ENCODE measurements at places on chromosomes 16 and 17.

- no peak for DNase-seq
Observed at GRCh38 chr17:66338937-66339336, 36.5 kb downstream of the PRKCA start.

- DNase-seq: no peak
Observed at GRCh38 chr17:58521680-58522079, 7.2 kb upstream of the MTMR4 start.

- no peak for DNase-seq
Observed at GRCh38 chr17:17359271-17359670, 56.1 kb downstream of the NT5M start.

DNA sequence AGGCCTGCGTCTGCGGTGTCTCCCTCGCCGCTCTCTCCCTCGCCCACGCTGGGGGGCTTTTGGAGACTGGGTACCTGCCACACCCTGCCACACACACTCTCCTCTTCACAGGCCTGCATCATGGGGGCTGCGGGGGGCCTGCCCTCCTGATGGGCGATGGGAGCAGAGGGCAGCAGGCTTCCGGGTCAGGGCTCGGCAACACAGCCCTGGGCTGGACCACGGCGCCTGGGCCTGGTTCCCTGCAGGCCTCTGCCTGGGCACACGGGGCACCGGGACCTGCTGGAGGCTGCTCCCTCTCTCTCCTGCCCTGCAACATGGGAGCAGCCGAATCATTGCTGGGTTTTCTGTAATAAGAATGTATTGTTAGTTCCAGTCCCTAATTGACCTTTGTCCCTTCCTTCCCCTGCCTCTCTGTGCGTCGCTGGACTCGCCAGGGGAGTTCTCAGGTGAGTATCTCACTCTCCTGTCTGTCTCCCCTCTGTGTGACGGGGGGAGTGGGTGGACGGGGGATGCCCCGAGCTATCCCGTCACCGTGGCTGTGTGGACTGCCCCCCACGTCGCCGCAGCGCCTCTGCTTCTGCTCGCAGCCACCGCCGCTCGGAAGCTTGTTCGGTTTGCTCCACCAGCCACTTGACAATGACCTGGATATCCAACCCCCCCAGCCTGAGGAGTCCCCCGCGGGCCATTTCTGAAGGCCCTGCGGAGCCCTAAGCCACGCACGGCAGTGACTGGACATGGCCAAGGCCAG, 13.5 kb downstream of the NME3 start:
- DNase-seq: no peak

GRCh38 chr17:79685121-79685520, 45.6 kb upstream of the ENPP7 start:
- DNase-seq: no peak

DNA sequence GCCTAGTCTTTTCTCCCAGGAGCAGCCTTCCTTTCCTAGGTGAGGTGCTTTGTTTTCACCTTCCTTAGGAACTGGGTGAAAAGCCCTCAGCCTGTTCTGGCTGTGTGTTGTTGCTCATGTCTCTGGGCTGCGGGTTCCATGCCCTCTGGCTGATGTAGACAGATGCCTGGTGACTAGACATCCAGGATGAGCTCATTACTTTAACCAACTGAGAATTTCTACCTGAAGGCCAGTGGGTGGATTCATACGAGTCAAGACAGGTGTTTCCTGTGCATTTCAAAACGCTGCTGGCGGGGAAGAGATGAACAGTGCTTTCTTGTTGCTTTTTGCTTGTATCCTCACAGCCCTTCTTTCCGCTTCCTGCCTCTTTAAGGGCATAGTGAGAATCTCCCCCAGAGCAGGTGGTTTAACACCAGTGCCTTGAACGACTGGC, 22.3 kb downstream of the SAP30BP start:
- no peak for DNase-seq

GRCh38 chr17:36933512-36934143, 3.6 kb upstream of the LHX1 start:
- DNase-seq: no peak

DNA sequence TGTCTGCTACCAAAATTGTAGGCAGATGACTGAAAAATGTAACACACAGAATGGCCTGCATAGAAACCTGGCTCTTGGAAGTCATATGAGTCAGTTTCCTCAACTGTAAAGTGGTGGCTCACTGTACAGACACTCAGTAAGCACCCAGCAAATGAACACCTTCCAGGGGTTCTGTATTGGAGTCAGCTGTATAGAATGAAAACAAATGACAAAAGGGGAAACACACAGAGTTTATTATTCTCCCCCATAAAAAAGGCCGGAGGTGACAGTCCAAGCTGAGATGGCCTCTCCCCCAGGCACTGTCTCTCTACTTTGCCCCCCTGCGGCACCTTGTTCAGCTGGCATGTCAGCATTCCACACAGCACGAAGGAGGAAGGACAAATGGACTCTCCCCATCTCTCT, 6.2 kb upstream of the MEOX1 start:
- no peak for DNase-seq

GRCh38 chr16:56909527-56909979, 22.4 kb upstream of the HERPUD1 start:
- DNase-seq: no peak

GRCh38 chr16:86533767-86534351, 21.2 kb downstream of the MTHFSD start:
- no peak for DNase-seq

GRCh38 chr17:56629531-56630075, 36.1 kb downstream of the NOG start:
- no peak for DNase-seq

- DNase-seq: no peak
Observed at GRCh38 chr17:54237911-54238515, 415.3 kb downstream of the KIF2B start.

DNA sequence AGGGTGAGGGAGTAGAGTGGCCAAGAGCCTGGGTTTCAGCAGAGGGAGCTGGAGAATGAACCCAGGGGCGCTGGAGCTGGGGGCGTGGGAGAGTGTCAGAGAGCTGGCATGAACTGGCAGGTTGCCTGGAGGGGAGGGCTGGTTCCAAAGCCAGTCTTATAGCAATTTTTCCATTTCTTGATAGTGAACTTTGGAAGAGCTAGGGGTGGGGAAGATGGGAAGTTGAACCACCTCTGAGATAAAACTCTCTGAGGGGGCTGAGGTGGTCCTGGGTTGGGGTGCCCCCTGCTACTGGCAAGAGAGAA, 36.9 kb downstream of the ADGRG5 start:
- DNase-seq: no peak

GRCh38 chr17:41107941-41108450, 2.8 kb downstream of the KRTAP4-9 start:
- no peak for DNase-seq

DNA sequence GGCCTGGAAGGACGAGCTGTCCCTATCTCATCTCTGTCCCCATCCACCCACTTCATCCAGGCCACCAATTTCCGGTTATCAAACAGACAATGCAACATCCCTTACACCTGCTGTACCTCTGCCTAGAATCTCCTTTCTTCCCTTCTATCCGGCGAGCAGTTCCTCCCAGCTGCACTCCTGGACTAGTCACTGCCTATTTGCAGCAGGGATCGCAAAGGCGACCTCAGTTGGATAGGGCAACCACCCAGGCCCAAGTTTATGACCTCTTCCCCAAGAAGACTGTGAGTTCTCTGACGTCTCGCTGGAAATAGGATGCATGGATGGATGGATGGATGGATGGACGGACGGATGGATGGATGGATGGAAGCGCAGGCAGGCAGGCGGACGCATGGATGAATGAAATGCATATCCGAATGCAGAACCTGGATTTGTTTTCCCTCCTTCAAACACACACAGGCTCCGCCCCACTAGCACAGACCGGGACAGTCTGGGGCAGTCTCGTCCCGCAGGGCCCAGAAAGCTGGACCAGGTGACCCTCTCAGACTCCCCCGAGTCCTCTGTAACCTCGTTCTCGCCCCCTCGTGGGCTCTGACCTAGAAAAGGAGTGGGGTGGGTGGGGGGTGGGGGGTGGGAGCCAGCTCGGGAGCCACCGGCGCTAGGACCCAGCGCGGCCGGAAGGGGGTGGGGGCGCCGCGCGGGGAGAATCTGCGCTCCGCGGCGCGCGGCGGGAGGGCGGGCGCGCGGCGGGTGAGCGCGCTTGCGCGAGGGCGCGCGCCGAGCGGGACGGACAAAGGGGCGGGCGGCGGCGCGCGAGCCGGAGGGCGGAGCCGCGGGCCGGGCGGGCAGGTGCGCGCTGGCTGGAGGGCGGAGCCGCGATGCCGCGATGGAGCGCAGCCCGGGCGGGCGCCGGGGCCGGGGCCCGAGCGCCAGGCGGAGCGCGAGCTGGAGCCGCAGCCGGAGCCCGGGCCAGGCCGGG, at the start of gene SBK1:
SBK1 (plus strand) TSS at position 875 of the 976 bp plus-strand sequence. CDS start 24,867 bp downstream, outside the sequence.
- peak; percentile 59 for DNase-seq

DNA sequence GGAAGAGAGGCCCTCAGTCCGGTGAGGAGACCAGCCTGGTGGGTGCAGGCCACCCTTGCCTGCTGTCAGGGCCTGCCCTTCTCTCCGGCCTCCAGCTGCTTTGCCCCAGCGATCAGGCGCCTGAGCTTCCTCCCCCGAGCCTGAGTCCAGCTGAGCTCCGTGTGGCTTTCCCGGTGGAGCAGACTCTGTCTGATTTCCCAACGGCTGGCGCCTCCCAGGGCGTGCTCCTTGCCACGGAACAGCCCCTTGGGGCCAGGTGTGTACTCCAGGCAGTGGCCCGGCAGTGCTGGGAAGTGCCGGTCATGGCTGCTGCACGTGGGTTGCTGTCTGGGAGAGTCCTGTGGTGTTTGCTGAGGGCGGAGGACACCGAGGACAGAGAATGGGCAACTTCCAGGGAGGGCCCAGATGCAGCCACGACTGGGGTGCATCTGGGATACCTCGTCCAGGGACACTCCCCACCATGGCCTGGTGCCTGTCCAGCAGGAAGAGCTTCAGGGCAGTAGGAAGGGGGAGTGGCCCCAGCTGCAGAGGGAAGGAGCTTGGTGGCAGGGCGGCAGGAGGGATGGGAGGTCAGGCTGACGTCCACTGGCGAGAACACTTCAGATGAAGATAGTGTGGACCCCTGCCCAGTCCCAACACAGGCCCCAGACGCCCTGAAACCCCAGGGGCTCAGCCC, 22.5 kb downstream of the METRNL start:
- DNase-seq: no peak

DNA sequence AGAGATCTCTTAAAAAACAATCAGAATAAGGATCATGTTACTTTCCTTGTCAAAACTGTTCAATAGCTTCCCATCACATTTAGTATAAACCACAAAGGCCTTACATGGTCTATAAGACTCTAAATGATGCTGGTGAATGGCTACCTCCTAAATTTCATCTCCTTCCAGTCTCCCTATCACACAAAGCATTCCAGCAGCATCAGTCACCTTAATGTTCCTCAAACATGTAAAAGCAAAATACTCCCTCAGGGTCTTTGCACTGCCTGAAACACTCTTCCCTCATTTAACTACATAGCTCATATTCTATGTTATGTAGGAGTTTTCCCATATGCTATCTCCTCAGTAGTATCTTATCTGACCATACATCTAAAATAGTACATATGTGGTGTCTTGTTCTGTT, 53.5 kb upstream of the INTS2 start:
- no peak for DNase-seq

DNA sequence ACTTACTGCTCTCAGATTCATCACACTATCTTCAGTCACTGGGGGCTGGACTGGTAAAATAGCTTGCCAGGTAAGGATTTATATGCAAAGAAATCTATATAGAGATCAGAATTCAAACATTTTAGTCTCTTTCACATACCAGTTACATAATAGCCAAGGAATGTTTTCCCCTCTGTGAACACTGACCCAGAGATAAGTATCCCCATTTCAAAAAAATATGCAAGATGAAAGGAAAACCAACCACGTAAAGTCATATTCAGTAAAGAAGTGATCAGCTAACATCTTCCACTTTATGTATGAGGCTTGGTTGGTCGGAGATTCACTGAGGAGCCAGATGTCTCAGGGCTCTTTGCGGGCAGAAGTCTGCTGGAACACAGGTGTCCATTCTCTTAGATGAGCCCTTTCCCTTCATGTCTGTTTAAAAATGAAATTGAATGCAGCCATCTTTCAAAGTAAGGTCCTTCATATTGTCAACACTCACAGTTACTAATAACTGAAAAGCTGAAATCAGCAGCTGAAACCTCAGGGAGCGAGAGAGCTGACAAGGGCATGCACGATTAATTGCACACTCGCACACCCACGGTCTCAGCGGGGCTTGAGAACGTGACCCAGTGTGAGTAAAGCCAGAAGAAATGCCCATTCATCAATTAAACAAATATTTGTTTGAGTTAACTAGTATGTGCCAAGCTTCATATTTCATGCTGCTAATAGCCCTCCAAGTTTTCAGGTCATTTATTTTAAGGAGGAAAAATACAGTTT, 161.2 kb downstream of the MRTFB start:
- no peak for DNase-seq

- no peak for DNase-seq
Observed at GRCh38 chr17:9676820-9677310, 31.5 kb downstream of the USP43 start.

- DNase-seq: peak; percentile 71
Observed at GRCh38 chr16:11257131-11257938, 1.3 kb upstream of the SOCS1 start.
